Stimulated activated CD4-positive, alpha-beta T cell treated with anti-CD3 and anti-CD28 coated beads, Interleukin-15, amount 100 ng/mL, for 1 hour (primary cell): ENCODE measurements at places on chromosomes 2 and 18.

DNA sequence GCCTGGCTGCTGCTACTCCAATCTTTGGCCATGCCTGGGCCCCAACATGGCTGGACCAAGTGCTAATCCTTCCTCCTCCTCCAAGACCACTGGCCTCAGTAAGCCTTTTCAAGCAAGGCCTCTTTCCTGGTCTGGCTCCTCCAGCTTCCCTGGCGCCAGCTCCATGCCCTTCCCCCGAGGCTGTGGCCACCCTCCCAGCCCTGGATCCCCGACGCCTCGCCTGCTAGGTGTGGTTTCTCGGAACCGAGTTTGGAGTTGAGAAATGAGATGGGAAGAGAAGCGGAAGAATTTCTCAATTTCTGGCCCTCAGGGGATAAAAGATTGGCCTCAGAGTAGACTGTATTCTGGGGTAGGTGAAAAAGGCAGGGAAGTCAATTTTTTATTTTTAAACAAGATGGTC is 46.4 kb downstream of the ADCY3 start:
- DNase-seq: no peak

DNA sequence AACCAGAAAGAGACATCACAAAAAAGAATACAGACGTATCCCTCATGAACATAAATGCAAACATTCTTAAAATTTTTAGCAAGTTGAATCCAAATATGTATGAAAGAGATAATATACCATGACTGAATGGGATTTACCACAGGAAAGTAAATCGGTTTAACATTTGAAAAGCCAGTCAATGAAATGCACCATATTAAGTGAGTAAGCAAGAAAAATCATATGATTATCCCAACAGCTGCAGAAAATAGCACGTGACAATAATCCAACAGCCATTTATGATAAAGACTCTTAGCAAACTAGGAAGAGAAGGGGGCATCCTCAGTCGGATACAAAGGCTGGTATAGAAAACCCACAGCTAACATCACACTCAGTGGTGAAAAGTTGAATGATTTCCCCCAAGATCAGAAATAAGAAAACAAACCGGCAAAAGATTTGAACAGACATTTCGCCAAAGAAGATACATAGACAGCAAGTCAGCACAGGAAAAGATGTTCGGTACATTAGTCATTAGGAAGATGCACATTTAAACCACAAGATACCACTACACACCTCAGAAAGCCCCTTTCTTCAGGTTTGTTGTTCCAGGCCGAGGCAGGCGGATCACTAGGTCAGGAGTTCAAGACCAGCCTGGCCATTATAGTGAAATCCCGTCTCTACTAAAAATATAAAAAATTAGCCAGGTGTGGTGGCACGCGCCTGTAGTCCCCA is 144.3 kb downstream of the INHBB start:
- no peak for DNase-seq

DNA sequence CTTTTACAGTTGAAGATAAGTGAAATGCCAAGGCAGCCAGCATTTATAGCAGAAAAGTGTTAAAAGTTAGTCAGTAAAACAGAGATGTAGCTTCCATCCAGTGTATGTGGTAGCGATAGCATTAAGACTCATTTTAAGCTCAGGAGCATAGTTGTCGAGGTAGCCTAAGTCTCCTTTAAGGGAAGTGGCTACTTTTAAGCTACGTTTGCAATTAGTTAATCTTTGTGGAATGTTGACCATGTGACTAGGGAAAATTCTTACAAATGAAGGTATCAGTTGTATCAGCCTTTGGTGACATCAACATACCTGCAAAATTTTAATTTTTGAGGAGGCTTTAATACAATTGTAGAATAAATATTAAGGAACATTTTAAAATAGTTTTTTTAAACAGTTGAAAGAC is 61.9 kb downstream of the LHCGR start:
- no peak for DNase-seq

DNA sequence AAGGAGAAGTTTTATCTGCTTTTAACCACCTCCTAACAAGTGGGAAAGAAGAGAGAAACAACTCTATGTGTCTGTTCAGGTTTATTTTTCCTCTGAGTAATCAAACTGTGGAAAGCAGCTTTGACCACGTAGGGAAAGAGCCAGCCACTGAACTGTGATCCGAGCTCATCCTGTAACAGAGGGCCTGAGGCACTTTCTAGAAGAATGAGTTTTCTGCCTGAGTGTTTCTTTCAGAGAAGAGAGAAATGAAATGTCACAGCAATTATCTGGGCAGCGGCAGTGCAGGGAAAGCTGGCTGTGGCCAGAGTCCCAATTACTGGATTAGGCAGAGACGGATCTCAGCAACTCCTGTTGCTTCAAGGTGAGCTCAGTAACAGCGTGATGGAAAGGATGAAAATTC is 151.9 kb downstream of the CD226 start:
- DNase-seq: no peak

- DNase-seq: no peak
These were observed 8.9 kb upstream of the THUMPD2 start for GRCh38 chr2:39787950-39788349.

DNA sequence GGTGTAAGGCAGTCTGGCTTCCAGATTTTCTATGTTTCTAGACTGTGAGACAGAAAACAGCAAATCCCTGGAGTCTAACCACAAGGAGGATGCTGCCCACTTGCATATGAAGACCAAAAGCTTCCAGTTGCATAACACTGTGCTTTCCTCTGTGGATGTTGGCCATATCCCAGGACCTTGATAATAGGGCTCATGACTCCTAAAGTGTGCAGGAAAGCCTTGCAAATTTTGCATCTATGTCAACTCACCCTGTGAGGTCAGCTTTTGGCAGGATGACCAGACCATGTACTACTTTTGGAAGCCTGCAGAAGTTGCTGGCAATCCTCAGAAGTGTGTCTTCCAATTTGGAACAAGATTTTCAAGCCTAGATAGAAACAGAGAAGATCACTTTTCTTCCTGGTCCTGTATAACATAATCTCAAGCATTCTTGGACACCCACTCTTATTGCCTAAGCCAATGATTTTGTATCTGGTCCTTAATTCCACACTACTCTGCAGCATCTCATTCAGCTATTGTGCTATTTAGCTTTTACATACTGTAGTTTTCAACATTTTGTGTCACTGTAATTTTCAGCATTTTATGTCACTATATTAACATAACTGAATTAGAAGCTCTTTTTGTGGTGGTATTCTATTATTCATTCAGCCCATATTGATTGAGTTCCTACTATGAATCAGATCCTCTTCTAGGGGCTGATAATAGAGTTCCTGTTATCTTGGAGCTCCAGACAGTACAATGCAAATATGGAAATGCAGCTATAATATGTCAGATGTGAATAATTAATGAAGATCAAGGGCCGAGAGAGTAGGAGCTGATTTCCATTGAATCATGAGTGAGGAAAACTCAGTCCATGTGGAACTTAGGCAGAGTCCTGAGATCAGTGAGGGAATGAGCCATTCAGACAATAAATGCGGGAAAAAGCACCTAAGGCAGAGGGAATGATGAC is 85.3 kb upstream of the RAB27B start:
- DNase-seq: no peak

GRCh38 chr2:11750422-11750821 is 4.0 kb downstream of the LPIN1 start:
- no peak for DNase-seq

DNA sequence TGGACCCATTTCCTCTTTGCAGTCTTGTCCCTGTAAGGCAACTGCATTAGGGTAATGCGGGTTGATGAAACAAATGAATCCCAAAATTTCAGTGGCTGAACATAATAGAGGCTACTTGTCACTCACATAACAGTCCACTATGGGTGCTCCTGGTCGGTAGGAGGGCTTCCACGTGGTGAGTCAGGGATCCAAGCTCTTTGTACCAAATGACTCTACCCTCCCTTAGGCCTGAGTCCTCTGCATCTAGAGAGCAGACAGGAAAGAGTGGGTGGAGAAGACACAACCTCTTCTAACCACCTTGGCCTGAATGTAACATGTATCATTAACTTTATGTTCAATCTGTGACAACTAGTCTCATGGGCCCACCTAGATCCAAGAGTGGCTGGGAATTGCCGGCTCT is 86.2 kb upstream of the HAAO start:
- DNase-seq: no peak

- no peak for DNase-seq
These were observed 215.7 kb downstream of the MGAT5 start for GRCh38 chr2:134469516-134470115.

- no peak for DNase-seq
These were observed 142.2 kb downstream of the DYSF start for GRCh38 chr2:71595569-71595968.

DNA sequence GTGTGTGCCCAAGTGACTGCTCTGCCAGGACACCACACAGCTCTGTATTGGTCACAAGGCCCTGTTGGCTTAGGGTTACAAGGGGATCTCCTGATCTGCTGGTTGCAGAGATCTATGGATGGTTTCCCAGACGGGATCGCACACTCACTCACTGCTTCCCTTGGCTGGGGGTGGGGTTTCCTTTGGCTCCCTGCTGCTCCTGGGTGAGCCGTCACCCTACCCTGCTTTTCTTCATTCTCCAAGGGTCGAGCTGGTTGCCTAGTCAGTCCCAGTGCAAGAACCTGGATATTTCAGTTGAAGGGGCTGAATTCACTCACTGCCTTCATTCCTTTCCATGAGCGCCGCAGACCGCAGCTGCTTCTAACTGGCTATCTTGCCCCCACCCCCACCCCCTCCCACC is 56.3 kb downstream of the GTF3C3 start:
- DNase-seq: no peak

DNA sequence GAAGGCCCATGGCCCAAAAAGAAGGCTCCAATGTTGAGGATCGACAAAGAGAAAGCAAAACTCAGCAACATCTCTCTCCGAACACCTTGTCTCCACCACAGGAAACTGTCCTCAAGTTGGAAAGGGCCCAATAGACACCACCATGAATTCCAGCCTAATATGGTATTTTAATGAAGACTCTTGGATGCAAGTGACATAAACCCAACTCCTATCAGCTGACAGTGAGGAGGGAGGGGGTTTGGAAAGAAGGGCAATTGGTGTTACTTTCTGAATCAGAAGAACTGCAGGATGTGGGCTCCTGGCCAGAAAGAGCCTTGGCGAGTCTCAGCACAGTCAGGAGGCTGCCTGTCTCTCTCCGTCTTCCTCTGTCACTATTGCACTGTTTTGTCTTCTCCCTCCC is 40.3 kb upstream of the SIGLEC15 start:
- no peak for DNase-seq

- no peak for DNase-seq
These were observed 215.5 kb downstream of the CYP26B1 start for GRCh38 chr2:71932037-71932779.

DNA sequence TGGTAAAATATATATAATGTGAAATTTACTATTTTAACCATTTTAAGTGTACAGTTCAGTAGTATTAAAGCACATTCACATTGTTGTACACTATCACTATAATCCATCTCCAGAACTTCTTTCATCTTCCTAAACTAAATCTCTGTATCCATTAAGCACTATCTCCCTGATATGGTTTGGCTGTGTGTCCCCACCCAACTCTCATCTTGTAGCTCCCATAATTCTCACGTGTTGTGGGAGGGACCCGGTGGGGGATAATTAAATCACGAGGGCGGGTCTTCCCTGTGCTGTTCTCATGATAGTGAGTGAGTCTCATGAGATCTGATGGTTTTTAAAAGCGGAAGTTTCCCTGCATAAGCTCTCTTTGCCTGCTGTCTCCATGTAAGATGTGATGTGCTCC is 178.9 kb upstream of the NABP1 start:
- no peak for DNase-seq

DNA sequence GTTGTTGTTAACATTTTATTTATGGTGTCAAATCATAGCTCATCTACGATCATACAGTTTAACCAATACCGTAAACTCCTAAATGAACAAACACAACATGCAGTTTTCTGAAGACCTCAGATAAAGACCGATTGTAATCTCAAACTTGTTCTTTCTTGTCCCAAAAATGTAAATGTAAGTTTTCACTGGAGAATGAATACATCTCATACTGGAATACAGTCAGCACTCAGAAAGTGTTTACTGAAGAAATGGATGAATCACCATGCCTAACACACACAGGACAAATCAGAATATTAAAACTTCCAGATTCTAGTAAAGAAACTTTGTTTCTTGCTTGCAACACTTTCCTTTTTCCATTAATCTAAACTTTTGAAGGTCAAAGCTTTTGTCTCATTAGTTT is 380.5 kb downstream of the DLGAP1 start:
- DNase-seq: no peak

- no peak for DNase-seq
These were observed 204.2 kb downstream of the LOXHD1 start for GRCh38 chr18:46452820-46453219.

DNA sequence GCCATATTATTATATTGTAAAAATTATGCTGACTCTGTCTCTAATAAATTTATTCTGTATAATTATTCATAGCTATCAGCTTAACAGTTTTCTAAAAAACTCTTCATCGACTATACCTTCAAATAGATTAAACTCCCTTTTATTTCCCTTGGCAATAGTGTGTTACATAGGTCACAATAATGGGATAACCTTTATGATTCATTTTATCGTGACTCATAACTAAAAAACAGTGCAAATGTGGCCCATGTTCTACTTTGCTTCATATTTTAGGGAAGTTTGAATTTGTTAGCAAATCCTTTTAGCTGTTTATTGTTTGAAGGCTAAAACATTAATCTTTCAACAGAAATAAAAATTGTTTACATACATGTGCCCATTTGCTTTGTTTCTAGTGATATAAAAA is 783.2 kb upstream of the CDH2 start:
- DNase-seq: no peak

GRCh38 chr2:219419331-219420197 is 1.4 kb downstream of the DES start:
- no peak for DNase-seq

- no peak for DNase-seq
These were observed 158.5 kb upstream of the REV1 start for GRCh38 chr2:99648178-99648844.

DNA sequence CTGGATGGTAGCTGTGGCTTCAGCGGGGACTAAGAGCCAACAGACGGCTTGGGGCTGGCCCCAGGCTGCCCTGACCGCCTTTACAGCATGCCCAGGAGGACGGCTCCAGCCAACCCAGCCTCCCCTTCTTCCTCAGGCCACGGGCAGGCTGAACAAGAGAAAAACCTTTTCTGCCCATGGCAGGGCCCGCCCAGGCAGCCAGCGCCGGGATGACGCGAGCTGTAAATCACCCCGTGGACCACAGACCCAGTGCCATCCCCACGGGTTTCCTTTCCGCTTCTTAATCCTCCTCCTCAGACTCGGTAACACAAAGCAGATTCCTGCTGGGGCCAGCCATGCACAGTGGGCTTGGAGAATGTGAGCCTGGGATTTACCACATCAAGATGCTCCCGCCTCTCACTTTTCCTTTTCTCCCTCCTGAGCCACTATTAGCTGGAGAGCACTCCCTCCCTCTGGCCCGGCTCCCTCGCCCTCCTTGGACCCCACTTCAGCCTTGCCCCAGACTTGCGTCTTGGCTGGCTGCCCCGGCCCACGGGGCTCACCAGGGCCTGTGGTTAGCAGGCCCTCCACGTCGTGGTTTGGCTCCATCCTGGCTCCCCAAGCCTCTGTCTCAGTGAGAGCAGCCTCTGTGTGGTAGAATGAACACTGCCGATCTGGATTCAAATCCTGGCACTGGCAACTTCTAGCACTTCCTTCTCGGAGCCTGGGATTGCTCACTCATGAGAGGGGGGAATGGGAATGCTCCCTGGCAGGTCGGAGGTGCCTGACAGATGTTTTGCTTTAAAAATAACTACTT is 31.4 kb downstream of the ATOH8 start:
- DNase-seq: no peak
